Bladder microvascular endothelial cell (primary cell): ENCODE measurements at places on chromosomes 4 and X. TPM values are rescaled to one million over a fixed set of nuclear protein-coding genes. Genes with fewer than 3 reads are reported as not detected.

The NEXMIF gene
- total RNA-seq: 0.06 TPM in 1 of 2 replicates, not detected in the other

The TMPRSS11F gene
- total RNA-seq: not detected in 2 replicates

The HERC3 gene
- total RNA-seq: 7.4 and 10.1 TPM in 2 replicates

The SHOX gene
- not detected in 2 replicates for total RNA-seq

The FAM47E gene
- total RNA-seq: 0.38 TPM in 1 of 2 replicates, not detected in the other

The ADGRA3 gene
- 1.3 and 27.7 TPM in 2 replicates for total RNA-seq

The CFAP47 gene
- not detected in 2 replicates for total RNA-seq

The SPANXC gene
- total RNA-seq: not detected in 2 replicates

The USP38 gene
- total RNA-seq: 15.7 and 28.7 TPM in 2 replicates

The ADH1B gene
- total RNA-seq: 0.32 and 1.9 TPM in 2 replicates

The UGT2B11 gene
- not detected in 2 replicates for total RNA-seq

The N4BP2 gene
- 3.1 and 7.5 TPM in 2 replicates for total RNA-seq

The IL1RAPL1 gene
- total RNA-seq: 0.06 and 0.16 TPM in 2 replicates

The TRIM61 gene
- not detected in 2 replicates for total RNA-seq

The NHSL2 gene
- 12.8 and 30.8 TPM in 2 replicates for total RNA-seq

The GPRASP1 gene
- total RNA-seq: 0.65 and 3.3 TPM in 2 replicates

The GAGE12E gene
- total RNA-seq: not detected in 2 replicates

The GPRASP3 gene
- 5.7 and 6.6 TPM in 2 replicates for total RNA-seq

The CLNK gene
- not detected in 2 replicates for total RNA-seq

The FGF5 gene
- 0.16 and 0.25 TPM in 2 replicates for total RNA-seq

The GAK gene
- total RNA-seq: 47.1 and 75.7 TPM in 2 replicates

The DDIT4L gene
- total RNA-seq: 1.9 and 7.5 TPM in 2 replicates

The TKTL2 gene
- 0.06 TPM in 1 of 2 replicates, not detected in the other for total RNA-seq

The USP51 gene
- total RNA-seq: 0.49 and 2.6 TPM in 2 replicates

The TSR2 gene
- 9.7 and 21.0 TPM in 2 replicates for total RNA-seq

The HSD17B11 gene
- 30.8 and 52.3 TPM in 2 replicates for total RNA-seq

The ZCCHC18 gene
- total RNA-seq: 2.4 and 4.6 TPM in 2 replicates

The KLB gene
- 0.06 TPM in 1 of 2 replicates, not detected in the other for total RNA-seq

The C4orf51 gene
- not detected in 2 replicates for total RNA-seq

The FAM47A gene
- total RNA-seq: not detected in 2 replicates

The SFRP2 gene
- total RNA-seq: under 0.01 TPM in 1 of 2 replicates, not detected in the other

The PHKA2 gene
- 13.4 and 14.0 TPM in 2 replicates for total RNA-seq

The ADH6 gene
- not detected in 2 replicates for total RNA-seq

The FATE1 gene
- total RNA-seq: not detected in 2 replicates

The SMR3B gene
- total RNA-seq: not detected in 2 replicates

The GAB3 gene
- total RNA-seq: 8.3 and 13.9 TPM in 2 replicates

The MAGEH1 gene
- total RNA-seq: 19.6 and 19.9 TPM in 2 replicates

The KIT gene
- total RNA-seq: 7.4 and 35.4 TPM in 2 replicates

The SLC25A43 gene
- 7.3 and 14.2 TPM in 2 replicates for total RNA-seq

The RNF150 gene
- under 0.01 and 0.38 TPM in 2 replicates for total RNA-seq

The PPEF1 gene
- total RNA-seq: not detected in 2 replicates

The IRS4 gene
- 0.06 TPM in 1 of 2 replicates, not detected in the other for total RNA-seq
